ENCODE measurements at places on chromosomes 2 and 18.

DNA sequence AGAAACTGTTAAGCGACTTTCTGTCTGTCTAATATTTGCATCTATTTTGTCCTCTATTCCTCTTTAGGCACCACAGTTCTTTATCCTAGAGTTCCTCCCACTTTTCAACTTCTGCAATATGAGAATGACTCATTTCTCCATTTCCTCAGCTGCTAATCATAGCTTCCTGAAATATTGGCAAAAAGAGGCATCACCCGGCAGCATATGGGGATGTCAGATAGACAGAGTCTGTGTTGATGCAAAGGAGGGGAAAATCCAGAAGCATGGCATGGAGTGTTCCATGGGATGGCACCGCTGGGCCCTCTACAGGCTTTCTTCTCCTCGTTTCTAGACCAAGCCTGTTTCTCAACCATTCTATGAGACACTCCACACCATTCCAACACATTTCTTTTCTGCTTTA is 93.4 kb downstream of the DOCK10 start:
- no peak for DNase-seq

GRCh38 chr2:76157531-76157930 is 446.8 kb upstream of the GCFC2 start:
- no peak for DNase-seq

DNA sequence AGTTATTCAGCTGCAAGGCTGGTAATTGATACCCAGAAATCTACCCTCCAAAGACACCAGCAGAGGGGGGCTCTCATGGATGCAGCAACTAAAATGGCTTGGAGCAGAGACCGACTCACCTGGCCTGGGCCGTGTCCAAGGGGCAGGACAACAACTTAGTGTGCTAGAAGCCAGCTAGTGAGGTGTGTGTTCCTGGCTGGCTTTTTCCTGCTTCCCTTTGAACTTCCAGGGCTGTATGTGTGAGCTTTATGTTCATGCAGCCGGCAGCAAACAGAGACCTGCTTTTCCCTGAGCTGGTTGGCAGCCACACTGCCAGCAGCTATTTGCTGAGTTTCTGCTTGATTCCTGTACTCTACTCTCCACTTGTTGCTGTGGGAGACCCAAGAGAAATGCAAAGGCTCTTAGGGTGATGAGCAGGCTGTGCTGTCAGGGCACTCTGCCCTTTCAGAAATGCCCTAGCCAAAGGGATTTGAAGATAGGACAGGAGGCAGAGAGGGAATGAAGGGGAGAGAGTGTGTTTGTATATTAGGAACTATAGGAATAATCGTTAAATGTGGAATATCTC is 23.7 kb upstream of the GRP start:
- DNase-seq = no peak

DNA sequence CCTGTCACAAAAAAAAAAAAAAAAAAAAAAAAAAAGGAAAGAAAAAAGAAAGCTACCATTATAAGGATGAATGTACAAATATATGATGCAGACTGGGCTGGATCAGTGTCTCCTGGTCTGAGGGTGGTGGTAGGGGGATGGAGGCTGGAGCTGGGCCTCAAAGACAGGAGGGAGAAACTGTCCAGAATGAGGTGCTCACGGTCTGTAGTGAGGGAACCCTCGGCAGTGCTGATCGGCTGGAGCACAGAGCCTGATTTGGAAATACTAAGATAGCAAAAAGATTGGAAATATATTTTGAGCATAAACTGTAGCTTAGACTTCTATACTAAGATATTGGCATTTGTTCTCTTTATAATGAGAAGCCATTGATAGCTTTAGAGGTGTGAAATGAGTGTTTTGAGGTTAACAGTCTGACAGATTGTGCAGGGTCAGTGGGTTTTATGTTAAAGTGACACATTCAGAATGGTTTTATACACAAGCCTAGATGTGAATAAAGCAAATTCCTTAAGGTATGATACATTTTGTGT is 7.9 kb upstream of the SLC3A1 start:
- DNase-seq = no peak

GRCh38 chr2:108923736-108924579 is 65.1 kb downstream of the EDAR start:
- DNase-seq = no peak

- DNase-seq = no peak
Measured at GRCh38 chr2:19574778-19575260, 216.4 kb upstream of the OSR1 start.

DNA sequence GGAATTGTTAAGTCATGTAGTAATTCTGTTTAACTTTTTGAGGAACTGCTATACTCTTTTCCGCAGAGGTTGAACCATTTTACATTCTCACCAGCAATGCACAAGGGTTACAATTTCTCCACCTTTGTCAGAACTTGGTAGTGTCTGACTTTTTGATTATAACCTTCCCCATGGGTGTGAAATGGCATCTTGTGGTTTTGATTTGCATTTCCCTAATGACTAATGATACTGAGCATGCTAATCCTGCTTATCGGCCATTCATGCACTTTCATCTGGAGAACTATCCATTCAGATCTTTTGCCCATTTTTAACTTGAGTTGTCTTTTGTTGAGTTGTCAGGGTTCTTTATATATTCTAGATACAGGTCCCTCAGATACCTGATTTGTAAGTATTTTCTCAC is 47.2 kb downstream of the CYB5A start:
- no peak for DNase-seq

GRCh38 chr2:17148407-17149145 is 369.7 kb downstream of the RAD51AP2 start:
- DNase-seq = no peak

- no peak for DNase-seq
Measured at GRCh38 chr2:177118636-177119035, 94.0 kb upstream of the HNRNPA3 start.

GRCh38 chr2:57516698-57517340 is 529.8 kb upstream of the VRK2 start:
- no peak for DNase-seq

GRCh38 chr2:235027558-235028214 is 75.9 kb downstream of the SH3BP4 start:
- no peak for DNase-seq

DNA sequence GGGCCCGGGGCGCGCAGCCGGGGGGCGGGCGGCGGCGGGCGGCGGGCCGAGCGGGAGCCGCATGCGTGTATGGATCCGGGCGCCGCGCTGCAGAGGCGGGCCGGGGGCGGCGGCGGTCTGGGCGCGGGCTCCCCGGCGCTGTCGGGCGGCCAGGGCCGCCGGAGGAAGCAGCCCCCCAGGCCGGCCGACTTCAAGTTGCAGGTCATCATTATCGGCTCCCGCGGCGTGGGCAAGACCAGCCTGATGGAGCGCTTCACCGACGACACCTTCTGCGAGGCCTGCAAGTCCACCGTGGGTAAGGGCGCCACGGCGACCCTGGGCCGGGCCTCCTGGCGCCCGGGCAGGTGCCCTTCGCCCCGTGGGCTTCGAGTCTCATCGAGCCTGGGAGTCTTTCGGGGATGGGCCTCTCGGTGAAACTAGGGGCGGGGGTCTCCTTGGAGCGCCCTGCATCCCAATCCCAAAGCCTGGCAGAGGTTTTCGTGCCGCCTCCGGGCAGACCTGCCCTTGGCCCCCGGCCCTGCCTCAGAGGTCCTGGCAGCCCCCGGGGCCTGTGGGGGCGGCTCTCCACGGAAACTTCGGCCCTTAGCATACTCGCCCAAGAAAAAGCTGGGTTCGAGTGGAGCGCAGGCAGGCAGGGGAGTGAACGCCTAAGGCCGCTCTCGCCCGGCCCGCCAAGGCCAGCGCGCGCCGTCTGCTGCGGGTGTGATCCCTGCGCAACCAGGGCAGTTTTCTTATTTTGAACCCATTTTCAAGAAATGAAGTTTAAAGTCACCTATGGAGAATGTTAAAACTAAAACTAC is 622 bp downstream of the RAB12 start:
- no peak for DNase-seq

- DNase-seq = no peak
Measured at GRCh38 chr2:183927406-183928325, 670.7 kb upstream of the ZNF804A start.

DNA sequence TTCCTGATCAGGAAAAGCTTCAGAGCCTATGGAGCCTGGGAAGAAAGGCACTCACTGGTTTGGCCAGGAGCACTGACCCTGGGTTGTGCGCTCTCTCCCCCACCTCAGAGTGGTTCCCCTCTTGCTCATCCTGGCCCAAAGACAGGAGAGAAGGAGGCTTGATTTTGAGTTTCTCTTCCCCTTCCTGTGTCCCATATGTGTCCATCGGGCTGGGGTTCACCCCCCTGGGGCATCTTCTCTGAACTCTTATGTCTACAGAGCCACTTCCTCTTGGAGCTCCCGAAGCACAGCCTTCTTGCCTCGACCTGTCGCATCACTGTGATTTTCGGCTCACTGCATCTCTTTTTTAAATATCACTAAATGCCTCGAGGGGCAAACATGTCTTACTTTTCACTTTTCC is 692.3 kb downstream of the RNF144A start:
- no peak for DNase-seq

- no peak for DNase-seq
Measured at GRCh38 chr2:223269386-223269785, 217.4 kb downstream of the KCNE4 start.

DNA sequence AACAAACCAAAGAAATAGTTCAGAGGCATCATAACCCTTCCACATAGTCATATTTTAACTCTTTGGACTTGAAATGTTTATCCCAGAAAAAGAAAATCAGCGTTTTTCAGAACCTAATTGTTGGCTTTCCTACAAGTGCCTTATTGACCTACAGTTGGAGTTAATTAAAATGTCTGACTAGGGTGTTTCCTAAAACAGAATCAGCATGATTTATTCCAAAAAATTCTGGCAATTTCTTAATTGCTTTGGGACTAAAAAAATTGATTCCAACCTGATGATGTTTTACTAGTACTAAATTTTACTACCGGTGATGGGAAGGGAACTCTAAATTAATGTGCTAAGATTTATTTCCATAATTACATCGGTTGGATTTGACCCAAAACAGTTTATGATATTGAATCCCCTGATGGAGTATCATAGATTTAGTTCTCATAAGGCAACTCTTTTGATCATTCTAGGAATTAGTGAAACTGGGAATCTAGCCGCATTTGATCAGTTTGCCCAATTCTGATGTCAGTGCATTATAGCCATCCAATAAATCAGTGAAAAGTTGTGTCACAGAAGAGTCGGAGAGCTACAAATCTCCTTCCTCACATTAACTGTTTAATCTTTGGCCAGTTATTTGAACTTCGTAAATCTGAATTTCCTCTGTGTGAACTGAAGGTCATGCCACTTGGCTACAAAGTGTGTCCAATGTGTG is 134.3 kb upstream of the DSEL start:
- no peak for DNase-seq

DNA sequence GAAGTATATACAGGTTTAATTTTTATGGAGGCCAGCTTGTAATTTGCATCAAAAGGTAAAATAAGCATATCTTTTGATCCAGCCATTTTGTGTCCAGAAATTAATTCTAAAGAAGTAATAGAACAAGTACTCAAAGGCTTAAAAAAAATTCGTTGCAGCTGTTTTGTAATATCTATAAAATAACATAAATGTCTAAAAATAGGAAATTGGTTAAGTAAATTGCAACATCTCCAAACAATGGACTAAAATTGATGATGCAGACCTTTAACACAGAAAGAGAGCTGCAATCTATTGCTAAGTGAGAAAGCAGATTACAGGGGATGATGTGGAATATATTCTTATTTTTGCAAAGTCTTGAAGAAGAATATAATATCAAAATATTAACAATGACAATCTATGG is 19.4 kb downstream of the AAK1 start:
- DNase-seq = no peak

- no peak for DNase-seq
Measured at GRCh38 chr2:109128616-109129355, at the start of gene SH3RF3. Gene SH3RF3, plus strand, starts transcription at chr2:109129205.

DNA sequence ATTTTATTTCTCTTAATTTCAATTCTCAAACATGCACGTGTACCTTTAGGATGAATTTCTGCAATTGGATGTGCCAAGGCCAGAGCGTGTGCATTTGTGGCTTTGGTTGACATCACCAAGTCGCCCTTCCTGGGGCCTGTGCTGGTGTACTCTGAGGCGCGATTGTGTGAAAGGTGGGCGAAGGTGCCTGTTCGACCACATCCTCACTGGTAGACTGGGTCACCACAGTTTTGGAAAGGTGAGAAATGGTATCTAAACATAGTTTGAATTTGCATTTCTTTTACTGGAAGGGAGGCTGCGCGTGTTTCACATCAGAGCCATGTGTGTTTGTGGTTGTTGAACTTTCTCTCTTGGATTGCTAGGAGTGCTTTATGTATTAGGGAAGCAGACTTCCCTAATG is 89.8 kb downstream of the LDLRAD4 start:
- no peak for DNase-seq

DNA sequence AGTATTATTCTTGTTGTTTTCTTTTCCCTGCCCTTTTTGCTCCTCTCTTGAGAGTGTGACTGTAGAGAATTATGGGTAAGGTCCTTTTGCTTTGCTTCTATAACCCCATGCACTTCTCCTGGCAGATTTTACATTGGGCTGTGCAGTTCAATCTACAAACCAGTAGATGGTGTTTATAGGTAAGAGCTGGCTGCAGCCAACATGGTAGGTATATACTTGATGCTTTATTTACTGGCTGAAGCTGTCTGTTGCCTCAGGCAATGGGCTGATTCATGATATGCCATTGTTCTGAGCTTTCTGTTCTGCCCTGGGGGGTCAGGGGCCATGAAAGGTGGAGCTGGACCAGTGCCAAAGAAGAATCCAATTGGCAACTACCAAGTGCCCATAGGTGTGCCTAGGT is 48.3 kb upstream of the MYL1 start:
- no peak for DNase-seq

GRCh38 chr18:13268158-13269012 is 49.8 kb downstream of the LDLRAD4 start:
- DNase-seq = no peak

- DNase-seq = no peak
Measured at GRCh38 chr2:133768256-133768655, 200.0 kb upstream of the NCKAP5 start.

GRCh38 chr2:119245076-119245840 is 21.6 kb downstream of the STEAP3 start:
- no peak for DNase-seq

DNA sequence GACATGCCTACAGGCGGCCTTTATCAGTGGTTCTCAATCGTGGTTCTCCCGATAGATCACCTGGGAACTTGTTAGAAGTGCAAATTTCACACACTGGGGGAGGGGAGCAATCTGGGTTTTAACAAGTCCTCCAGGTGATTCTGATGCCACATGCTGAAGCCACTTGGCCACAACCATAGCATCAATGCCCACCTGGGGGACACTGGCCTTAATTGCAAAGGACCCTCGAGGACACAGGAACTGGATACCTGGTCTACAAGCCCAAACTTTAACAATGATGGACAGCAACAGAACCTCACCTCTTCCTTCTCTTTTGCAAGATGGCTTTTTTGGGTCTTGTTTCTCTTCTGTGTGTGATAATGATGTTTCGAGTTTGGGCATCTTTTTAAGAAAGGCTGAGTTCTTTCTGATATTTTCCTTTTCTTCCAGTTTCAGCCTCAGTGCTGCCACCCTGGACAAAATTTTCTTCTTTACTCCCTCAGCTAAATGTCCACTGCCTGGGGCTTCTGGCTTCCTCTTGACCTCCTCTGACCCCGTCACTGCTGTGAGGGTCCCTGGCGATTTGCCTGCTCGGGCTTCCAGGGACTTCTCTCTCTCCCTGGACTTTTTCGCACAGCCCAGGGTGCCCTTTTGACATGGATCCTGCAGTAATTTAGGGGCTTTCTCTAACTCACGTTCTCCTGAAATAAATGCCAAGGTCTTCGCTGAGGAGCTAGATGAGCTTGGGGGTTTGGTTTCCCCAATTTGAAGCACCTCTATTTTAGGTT is 94.2 kb downstream of the ALPK2 start:
- no peak for DNase-seq

- DNase-seq = no peak
Measured at GRCh38 chr2:98089941-98090340, 3.0 kb downstream of the VWA3B start.
